ENCODE measurements at places on chromosomes 2 and 18.

DNA sequence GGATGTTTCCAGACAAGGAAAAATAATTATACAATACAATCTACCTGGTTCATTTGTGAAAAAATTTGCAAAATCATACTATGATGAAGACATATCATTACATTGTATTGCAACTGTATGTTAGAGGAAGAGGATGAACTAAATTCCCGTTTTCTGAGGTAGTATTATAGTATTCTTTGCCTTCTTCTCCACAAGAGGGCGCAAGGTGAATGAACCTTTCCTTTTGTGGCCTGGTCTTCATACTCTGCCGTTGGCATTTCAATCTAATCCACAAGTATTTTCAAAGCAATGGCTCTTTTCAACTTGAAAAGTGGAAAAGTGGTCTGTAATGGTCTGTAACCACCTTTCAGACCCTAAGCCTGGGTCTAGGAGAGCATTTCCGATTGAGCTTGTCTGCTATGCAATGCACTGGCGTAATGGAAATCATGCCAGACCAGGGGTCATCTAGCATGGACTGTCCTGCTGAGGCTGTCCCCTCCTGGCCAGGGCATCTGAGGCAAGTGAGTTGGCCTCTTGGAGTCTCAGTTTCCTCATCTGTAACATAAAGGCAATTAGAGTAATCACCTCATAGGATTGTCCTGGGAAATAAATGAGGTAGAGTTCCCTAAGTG lies 30.8 kb upstream of the ZNF396 start:
- no peak for DNase-seq

DNA sequence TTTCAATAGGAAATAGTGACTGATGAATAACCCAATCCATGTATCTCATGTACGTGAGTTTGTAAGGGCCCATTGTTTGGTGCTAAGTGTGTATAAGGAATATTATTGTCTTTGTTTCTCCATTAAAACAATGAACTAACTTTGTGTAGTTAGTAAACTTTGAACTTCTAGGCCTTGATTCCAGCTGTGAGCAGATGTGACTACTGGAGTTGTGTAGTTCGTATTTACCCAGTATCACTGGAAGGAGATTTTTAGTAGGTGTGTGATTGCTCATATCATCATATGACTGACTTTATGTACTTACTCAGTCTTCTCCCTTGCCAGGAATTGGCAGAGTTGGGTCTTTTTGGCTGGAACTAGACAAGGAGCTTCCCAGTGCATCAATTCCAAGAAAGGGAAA lies 227.4 kb downstream of the AGPS start:
- DNase-seq: no peak

GRCh38 chr18:44232500-44232899 lies 448.2 kb upstream of the SETBP1 start:
- no peak for DNase-seq

DNA sequence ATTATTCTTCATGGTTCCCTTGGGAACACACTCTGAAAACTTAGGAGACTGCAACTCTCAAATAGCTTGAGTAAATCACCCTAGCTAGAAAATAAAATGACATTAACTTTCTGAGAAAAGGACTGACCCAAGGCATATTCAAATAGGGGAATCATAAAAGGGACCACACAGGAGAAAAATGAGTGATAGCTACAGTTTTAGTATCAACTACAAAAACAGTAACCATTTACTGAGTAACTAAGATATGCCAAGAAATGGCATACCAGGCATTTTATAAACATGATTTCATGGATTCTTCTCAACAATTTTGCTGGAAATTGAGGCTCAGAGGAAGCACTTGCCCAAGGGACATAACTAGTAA lies 84.5 kb downstream of the AFF3 start:
- DNase-seq: no peak

GRCh38 chr2:11072550-11072949 lies 82.7 kb upstream of the SLC66A3 start:
- DNase-seq: no peak

DNA sequence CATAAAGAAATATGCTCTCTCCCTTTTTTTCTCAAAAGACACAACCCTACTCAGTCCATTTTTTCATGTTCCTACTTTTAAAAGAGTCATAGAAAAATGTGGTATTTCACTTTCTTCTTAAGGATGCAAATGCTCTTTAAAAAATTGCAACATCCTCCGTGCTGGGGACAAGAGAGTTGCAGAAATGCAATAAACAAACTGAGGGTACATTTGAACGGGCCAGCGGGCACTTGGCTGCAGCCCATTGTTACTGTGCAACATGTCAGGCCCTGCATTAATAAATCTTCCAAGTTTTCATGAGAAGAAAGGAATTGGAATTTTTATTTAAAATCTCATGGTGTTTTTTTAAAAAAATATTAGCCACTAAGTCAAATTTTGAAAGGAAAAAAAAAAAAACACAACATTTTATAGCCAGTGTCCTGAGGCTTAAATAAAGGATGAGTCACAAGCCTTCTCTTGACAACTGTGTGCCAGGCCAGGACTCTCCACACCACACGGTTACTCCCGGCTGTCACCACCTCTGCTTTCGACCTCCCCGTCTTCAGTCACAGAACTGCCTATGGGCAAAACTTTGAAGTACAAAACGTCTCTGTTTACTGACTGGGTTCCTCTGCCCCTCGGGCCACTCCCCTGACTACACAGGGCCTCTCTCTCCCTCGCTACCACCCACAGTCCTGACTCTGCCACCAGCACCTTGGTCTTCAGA lies 57.5 kb upstream of the MFF start:
- DNase-seq: no peak

DNA sequence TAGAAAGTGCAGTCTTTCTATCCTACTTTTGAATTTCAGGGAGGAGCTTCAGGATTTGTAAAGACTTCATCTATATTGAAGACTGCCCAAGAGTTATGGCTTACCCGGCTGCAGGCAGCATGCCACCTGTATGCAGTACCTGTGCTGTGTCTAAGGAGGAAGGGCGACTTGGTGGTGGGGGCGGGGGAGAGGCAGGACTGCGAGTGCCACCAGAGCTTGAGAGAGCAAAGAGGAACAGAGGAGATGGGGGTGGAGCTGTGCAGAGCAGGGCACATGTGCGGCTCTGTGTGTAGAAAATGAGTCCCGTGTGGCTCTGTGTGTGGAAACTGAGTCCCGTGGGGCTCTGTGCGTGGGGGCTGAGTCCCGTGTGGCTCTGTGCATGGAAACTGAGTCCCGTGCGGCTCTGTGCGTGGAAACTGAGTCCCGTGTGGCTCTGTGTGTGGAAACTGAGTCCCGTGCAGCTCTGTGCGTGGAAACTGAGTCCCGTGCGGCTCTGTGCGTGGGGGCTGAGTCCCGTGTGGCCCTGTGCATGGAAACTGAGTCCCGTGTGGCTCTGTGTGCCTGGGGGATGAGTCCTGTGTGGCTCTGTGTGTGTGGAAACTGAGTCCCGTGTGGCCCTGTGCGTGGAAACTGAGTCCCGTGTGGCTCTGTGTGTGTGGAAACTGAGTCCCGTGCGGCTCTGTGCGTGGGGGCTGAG lies 43.2 kb downstream of the LDLRAD4 start:
- DNase-seq: no peak

DNA sequence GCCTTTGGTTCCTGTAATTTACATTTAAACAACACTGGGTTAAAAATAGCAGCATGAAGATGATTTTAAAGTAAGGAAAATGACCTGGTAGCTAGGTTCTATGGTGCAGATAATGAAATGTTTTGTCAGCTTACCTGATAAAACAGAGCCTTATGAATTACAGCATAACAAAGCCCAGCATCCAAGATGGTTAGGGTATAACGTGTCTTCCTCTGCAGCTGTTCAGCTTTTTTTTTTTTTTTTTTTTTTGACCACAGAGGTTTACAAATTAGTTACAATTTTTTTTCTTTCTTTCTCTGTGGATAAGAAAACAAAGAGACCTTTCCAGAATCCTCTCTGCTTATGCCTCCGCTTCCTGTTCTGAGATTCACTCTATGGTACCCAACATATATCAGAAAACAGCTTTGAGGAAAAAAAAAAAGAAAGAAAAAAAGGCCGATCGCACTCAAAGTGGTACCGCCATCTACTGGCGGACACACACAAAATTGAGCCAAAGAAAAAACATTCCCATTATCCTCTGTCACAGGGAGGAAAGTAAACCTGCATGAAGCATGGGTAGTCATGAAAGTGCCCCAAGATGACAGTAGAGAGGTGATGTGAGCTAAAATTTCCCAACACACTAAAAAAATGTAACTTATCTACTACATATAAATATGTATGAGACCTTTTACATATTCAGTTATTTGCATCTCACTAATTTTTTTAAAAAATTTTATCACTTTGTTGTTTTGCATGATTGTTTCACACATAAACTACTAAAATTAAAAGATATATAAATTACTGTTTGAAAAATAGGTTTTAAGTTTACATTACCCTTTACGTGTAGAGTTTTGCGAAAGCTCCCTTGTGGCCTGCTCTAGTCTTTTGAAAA lies at the start of gene SCN3A:
SCN3A (minus strand) TSS at position 362 of the 871 bp plus-strand sequence. CDS start 27,656 bp downstream, outside the sequence.
- DNase-seq: no peak

DNA sequence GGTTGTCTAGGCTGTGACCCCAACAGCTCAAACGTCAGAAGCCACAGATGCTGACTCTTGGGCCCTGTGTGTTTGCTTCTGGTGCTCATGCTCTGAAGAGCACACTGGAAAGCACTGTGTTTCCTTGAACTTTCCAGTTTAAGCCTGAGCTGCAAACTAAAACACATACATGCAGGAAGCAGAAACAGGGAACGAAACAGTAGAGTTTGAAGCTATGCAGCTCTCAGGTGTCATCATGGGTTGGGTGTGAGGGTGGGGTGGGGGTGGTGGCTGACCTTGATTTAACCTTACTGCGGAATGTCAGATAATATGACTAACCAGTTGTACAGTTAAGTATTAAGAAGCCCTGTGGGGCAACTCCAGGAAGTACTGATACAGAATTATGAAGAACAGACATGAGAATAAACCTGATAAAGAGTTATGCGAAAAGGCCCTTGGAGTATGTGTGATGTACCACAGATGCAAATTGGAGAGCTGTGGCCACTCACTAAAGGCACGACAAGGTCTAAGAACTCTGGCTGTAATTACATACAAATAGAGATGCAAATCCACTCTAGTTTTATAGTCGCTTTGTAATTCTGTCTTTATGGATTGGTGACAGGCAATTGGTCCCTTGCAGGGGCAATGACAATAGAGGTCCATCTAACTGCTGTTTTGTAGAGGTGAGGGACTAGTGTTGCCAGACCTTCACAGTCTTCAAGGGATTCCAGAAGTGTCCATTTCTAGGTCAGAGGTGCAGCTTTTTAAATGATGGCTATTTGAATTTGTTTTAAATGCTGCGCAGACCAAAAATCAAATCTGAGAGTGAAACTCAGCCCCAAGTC lies 273.1 kb downstream of the NAPG start:
- DNase-seq: no peak

DNA sequence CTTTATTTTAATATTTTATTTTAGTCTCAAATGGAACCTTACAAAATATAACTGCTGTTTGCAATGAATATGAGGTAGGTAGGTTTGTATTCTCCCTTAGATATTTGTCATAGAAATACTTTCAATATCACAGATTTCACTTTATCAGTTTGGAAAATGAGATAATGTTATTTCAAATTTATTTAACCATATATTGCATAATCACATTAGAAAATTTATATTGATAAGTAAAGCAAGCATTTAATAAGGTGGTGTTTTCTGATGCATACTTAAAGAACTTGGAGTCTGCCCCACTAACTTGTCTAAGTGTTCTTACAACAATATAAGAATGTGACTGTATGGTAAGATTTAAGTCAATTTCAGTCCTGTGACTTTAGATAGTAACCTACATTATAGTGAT lies 85.1 kb downstream of the UBE2E3 start:
- DNase-seq: no peak

DNA sequence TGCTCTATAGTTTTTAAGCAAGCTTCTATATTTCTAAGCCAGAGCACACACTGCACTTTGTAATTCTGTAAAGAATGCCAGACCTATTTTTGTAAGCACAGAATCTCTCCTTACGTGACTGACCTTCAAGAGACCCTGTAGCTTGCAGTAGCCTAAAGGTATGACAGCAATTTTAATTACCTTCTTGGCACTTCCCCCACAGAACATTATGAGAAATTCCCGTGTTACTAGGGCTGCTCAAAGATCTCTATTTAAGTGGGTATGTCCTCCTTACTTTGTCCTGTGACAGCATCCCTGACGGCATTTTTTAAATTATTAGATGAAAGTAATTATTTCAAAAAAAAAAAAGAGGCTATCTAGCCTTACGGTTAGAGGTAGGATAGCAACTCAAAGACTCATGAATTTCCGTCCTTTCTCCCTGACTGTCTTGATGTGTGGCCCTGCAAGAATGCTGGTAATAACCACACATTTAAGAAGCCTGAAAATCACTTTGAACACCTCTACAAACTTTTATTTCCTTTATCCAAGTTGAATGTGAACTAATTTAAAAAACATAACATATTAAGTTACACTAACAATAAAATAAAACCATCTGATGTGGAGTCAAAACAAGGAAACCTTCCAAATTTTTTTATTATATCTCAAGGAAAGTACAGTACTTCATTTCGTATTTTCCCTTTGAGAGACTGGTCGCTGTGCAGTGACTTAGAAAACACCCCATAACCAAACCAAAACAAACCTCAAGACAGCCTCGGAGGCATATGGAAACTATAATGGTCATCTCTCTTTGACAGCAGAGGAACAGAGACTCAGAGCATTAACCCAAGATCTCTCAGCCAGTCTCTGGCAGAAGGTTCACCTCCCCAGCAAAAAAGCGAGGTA lies 54.9 kb downstream of the THUMPD2 start:
- no peak for DNase-seq

- no peak for DNase-seq
Measured at GRCh38 chr2:70748002-70748784, 19.8 kb downstream of the ADD2 start.

DNA sequence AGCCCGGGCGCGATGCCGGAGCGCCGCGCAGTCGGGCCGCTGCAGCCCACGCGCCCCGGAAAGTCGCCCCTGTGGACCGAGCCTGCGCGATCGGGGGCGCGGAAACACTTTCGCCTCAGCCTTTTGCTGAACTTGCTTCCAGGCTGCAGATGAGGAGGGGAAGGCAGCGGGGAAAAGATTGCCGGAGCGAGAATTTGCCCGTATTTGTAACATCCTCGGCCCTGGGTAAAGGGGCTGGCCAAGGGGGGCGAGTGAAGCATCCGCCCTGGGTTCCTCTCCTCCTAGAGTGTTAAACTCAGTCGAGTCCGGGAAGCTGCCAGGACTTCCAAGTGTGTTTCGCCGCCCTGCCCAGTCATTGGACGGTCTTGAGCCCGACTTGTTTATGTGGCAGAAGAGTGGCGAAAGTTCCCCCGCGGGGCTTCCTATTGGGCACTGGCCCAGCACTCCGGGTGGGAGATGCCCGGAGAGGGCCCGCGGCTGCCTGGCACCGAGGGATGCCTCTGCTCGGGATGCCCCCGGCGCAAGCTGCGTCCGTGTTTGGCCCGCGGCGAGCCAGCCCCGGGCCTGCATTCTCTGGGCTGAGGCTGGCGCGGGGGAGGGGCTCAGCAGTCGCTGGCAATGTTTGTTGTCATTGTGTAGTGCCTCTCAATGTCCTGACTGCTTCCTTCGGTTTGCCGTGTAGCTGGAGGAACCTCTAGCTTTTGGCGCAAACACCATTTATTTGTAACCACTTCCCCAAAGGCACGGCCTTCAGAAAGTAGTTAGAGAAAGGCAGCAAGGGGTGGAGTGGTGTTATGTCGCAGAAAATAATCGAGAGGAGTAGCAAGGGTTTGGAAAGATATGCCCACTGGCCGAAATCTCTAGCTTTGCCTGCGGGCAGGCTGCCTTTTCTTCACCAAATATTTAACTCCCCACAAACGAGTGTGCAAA lies 1.1 kb downstream of the CYBRD1 start:
- DNase-seq: peak; percentile 61
